ENCODE measurements at places on chromosomes 5 and 9.
A peak's percentile ranks its signal among the peaks of the same experiment; 100 is the strongest.

DNA sequence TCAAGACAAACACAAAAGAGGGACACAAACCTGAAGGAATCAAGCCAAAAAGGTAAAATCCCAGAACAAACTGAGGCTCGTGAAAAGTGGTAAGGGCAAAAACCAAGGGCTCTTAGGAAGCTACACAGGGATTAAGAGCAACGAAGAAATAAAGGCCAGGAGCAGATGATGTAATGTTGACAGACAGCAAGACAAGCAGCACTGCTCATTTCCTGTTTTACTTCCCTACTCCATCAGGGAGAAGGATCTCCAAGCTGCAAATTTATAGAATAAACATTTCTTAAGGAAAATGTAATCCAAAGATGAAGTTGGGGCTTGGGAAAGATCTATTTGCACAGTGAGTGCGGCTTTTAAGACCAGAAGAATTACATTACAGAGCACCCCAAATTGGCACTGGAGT is 182.3 kb upstream of the MAP1B start:
- DNase-seq, result no peak

DNA sequence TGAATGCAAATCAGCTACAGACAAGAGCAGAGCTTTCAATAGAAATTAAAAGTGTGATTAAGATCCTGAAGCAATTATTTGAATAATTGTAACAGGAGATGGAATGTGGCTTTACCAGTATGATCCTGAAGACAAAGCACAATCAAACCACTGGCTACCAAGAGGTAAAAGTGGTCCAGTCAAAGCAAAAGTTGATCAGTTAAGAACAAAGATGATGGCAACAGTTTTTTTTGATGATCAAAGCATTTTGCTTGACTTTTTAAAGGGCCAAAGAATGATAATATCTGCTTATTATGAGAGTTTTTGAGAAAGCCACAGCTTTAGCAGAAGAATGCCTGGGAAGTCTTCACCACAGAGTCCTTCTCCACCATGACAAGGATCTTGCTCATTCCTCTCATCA is 409.2 kb downstream of the CSNK1G3 start:
- DNase-seq, result no peak

GRCh38 chr5:150490296-150490669 is 17.6 kb upstream of the NDST1 start:
- no peak for DNase-seq

- no peak for DNase-seq
Observed at GRCh38 chr5:96329886-96330529, 103.0 kb downstream of the PCSK1 start.

DNA sequence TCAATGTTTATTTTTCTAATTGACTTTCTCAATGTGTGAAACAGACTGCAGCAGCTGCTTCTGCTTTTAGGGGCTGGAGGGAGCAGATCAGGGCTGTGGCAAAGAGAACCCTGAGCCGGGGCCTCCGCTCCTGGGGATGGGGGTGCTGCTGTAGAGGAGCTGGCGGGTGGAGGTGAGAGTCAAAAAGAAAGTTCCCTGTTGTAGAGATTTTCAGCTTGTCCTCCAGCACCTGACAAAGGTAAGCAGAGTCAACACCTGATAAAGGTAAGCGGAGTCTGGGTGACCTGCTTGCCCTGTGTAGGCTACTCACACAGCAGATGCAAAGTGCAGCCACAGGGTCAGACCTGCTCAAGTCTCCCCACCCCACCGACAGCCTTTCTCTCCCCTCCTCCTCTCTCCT is 252.4 kb upstream of the IRX1 start:
- DNase-seq, result no peak

GRCh38 chr9:68577774-68578591 is 37.3 kb upstream of the TMEM252 start:
- DNase-seq, result no peak

- no peak for DNase-seq
Observed at GRCh38 chr9:125585503-125586171, 121.4 kb downstream of the MAPKAP1 start.

- DNase-seq, result no peak
Observed at GRCh38 chr5:150753463-150753862, 5.4 kb downstream of the DCTN4 start.

DNA sequence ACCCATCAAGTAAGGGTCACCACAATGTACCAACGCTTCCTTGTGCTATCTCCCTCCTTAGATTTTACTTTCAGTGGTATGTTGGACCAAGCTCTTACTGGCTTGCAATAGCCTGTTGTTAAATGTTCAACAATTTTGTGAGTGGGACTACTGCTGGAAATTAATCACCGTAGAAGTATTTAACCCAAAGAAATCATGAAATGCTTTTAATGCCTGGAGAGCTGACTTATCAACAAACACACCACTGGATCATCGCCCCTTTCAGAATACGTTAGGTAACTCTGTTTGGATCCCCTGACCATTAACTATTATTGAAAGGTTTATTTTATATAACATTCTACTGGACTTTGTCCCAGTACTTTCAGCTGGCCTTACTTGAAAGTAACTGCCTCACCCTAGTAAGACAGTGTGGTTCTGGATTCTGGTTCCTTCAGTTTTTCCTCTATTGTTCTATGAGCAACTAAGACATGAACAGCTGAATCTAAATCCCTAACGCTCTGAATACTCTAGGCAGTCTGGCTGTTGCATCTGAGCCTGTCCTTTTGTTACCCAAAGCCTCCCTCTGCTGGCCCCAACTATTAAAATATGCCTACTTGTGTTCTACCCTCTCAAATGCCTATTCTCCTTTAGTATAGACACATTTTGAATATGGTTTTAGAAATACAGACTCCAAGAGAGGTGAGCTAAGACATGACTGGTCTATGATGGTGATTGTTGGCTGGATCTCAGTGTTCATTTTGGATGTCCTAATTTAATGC is 1203.4 kb upstream of the DMAC1 start:
- no peak for DNase-seq

DNA sequence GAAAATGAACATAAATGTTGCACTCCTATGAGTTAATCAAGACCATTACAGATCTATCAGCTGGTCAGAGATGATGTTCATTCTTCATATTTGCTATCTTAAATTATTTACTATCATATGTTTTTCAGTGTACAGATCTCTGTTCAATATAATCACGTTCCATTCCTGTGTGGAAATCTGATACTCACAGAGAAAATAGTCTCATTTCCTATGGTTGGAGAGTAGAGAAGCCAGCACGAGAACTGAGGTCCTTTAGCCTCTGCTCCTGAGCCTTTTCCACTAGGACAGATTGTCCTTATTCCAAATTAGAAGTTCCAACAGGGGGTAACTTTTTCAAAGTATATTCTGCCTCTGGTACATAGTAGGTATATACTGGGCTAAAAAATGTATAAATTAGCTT is 29.2 kb downstream of the UGCG start:
- no peak for DNase-seq

- DNase-seq, result no peak
Observed at GRCh38 chr5:39020458-39020857, 53.7 kb downstream of the RICTOR start.

- no peak for DNase-seq
Observed at GRCh38 chr5:77620405-77620804, 18.1 kb downstream of the OTP start.

GRCh38 chr5:160395111-160395510 is 4.7 kb downstream of the FAM200C start:
- no peak for DNase-seq

- DNase-seq, result no peak
Observed at GRCh38 chr9:118650417-118650816, 718.8 kb downstream of the BRINP1 start.

DNA sequence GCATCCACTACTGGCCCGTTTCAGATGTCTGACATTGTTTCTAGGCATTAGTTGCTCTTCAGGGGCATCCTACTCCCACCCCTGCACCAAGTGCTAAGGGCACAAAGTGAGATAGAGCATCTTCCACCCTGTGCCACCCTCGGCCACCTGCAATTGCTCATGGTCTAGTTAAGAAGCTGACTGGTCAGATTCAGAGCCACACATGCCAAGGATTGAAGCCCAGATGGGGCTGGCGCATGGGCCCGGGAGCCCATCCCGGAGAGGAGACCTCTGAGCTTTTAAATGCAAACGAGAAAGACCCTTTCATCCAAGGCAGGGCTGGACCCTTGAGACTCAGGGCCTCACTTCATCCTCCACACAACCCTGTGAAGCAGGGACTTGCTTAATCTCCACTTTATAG is 28.5 kb downstream of the HRH2 start:
- DNase-seq, result no peak

GRCh38 chr5:179275941-179276837 is 69.1 kb downstream of the ADAMTS2 start:
- no peak for DNase-seq

DNA sequence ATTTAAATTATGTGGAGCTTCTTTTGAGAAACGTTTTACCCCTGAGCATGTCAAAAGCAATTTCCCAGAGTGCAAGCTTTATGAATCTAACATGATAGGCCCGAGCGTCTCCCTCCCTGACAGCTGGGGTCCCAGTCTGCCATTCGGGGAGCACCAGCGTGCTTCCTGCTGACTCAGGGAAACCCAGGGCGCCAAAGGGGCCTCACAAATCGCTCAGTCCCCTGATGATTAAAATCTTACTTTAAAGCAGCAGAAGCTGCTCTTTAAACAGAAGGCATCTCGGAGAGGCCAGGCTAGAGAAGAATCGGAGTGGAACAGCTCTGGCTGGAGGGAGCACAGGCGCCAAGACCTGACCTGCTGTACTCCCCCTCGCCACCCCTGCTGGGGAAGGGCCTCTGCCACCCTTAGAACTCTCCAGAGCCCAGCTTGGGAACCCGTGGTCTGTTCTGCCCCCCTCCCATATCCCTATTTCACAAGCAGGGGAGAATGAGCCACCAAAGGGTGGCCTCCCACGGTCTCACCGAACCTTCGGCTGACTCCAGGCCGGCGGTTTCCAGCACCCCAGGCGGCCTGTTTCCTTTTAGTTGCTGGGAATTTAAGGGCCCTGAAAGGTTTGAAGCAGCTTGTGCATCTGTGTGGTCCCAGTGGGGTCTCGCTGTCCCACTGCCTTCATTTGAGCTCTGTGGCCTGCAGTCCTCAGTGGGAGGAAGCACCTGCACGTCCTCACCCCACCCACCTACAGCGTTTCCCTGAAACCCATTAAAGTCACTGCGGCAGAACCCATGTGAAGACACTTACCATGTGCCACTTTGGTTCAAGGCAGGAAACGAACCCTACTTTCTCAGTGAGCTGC is 147.6 kb downstream of the COL23A1 start:
- DNase-seq, result no peak

DNA sequence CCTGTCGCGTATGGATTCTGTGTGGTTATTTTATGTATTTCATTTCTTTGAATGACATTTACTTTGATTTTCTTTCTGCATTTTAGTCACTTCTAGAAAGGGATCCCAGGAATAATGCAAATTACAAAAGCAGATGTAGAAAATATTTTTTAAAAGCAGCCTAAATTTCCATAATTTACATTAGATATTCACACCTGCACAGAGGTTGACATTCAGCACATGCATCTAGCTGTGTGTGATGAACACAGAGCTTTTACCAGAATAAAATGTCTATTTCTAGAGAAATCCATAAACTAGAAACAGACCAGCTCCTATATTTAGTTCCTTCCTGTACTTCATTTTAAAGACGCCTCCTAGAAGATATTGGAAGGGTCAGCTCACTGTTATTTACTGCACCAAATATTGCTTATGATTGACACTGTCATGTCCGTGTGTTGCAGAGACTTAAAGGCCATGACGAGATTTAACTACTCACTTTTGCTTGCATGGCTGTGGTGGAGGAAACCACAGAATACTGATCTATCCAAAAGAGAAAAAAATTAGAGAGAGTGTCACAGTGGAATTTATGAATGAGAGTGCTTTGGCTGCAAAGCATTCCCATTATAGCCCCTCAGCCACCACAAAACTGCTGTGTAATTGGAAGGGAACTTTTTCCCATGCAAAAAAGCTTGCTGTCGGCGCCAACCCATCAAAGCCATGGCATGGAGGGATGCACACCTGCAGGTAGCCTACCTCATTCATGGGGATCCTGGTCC is 58.1 kb downstream of the EBF1 start:
- no peak for DNase-seq

GRCh38 chr5:149424371-149425315 is 45.6 kb upstream of the IL17B start:
- DNase-seq, result no peak

DNA sequence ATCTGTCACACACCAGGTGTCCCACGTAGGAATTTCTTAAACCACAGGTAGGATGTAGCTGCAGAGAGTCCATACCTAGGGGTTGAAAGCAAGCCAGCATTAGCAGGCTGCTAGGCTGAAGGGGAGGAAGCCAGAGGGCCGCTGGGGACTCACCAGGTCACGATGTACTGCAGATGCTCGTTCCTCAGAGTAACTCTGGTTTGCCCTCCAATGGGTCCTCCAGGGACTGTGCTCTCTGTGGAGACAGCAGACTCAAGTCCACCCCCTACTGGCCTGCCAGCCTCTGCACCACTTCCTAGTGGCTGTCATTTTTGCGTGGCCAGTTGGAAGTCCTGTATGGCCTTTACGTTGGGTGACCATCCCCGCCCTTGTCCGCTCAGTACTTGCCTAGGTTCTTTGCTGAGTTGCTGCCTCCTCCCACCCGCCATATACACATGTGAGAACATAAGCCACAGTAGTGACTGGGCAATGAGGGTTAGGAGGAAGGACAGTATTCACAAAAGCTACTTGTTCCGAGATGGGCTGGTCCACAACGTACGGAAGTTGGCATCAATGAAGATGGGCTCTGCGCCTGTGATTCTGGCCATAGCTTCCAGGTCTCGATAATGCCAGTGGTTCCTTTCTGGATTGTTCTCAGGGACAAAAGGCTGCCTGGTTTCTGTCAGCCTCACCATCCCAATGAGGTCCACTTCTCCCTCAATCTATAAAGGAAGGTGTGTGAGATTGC is 4.1 kb downstream of the RPL7A start:
- DNase-seq, result no peak

GRCh38 chr5:169950333-169950732 is 30.0 kb downstream of the INSYN2B start:
- DNase-seq, result no peak

DNA sequence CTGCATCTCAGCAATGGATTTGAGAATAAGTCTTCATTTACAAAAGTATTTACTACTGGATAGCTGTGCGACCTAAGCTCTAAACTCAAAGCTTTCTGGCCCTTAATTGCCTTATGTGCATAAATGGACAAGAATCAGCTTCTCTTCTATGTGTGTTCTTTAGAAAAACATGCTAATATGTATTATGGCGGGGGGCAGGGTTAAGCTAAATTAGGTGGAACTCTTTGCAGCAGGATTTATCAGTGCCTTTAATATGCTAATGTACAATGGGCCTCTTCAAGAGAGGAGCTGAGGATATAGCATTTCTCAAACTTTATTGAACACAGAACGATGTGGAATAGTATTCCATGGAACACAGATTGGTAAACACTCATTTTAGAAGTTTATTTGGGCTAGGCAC is 10.0 kb upstream of the NIPAL4 start:
- DNase-seq, result no peak

- peak; percentile 27 for DNase-seq
Observed at GRCh38 chr9:129597355-129598088, 23.4 kb downstream of the C9orf50 start.

Data from stimulated activated naive CD4-positive, alpha-beta T cell (primary cell).